ENCODE measurements at places on chromosomes 12 and 14.

- no peak for DNase-seq
Measured at GRCh38 chr14:86027144-86027543, 497.2 kb downstream of the FLRT2 start.

GRCh38 chr12:68111995-68112394 is 47.5 kb downstream of the IFNG start:
- no peak for DNase-seq

DNA sequence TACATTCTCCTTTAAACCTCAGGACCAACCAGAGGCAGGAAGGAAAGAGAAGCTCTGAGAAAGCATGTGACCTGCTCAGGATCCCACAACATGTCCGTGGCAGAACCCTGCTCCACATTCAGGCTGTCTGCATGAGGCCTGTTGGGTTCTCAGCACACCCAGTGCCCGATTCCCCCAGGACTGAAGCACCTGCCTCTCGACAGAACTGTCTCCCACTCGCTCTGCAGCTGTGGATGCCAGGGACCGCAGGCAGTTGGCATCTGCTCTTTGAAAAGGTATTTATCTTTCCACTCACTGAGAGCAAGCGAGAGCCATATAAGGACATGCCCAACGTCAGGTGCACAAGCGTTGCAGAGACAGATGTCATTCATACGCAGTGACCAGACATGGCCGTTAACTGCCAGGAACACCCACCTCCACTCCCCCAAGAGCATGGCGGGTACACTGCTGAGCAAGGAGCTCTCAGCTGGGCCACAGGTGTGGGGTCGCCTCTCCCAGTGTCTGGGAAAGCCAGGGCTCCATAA is 18.9 kb downstream of the PITPNM2 start:
- no peak for DNase-seq

DNA sequence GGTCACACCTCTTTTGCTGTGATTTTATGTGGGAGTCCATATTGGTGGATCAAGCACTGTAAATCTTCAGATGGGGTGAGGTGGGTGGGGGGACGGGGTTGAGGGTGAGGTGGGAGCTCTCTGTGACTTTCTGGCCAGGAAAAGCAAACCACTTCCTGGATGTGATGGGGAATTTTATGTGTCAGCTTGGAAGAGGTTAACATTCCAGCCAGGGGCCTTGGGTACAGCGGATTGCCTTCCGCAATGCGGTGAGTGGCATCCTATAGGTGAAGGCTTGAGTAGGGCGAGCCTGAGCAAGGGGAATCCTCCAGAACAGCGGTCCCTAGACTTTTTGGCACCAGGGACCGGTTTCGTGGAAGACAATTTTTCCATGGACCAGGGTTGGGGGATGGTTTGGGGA is 36.2 kb downstream of the DLK1 start:
- no peak for DNase-seq

DNA sequence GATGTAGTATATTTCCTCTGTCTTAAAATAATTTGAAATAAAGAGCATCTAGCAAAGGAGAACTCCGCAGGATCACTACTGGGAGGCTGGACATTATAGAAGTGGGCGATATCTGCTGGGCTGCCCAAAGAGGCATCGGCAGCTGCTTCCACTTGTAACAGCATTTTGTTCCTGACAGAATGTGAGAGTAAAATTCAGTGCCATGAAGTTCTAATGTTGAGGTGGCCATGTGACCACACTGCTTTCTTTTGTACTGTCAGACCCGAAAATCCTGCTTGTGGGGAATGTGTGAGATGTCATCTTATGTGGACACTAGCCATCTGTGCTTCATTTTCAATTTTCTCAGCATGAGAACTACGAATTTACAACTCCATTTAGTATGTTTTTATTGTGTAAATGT is 151.9 kb downstream of the ACSS3 start:
- DNase-seq = no peak

DNA sequence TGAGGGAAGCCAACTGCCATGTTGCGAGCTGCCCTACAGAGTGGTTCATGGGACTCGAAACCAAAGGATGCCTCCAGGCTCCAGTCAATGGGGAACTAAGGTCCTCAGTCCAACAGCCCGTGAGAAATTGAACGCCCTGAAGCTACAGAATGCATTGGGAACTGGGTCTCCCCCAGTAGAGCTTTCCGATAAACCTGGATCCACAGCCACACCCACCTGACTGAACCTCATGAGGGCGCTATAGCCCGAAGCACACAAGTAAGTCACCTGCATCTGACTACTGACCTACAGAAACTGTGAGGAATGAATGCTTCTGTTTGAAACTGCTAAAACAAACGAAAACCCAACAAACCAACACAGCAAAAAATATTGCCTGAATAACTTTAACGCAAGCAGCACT is 1297.7 kb downstream of the AACS start:
- DNase-seq = no peak
